Stimulated activated CD8-positive, alpha-beta memory T cell treated with anti-CD3 and anti-CD28 coated beads, Interleukin-7, amount 100 ng/mL, for 1 hour (primary cell): ENCODE measurements at places on chromosomes 5 and 9.

GRCh38 chr5:159128070-159128541 lies 28.4 kb upstream of the EBF1 start:
- no peak for DNase-seq

DNA sequence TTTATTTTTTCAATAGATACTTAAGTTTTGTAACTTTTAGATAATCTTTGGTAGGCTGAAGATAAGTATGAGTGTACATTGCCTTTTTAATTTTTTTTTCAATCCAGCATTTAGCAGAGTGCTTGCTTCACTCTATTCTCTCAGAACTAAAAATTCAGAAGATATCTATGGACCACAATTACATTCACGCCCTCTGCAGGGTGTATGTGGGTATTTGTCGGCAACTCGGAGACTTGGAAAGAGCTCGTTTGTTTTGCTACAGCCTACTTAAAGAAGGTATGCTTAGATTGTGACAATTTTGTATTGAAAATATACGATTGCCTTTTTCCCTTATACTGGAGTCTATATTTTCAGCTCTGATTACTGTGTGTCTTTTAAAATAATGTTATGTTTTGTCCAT lies 43.8 kb downstream of the ICE1 start:
- DNase-seq: no peak

DNA sequence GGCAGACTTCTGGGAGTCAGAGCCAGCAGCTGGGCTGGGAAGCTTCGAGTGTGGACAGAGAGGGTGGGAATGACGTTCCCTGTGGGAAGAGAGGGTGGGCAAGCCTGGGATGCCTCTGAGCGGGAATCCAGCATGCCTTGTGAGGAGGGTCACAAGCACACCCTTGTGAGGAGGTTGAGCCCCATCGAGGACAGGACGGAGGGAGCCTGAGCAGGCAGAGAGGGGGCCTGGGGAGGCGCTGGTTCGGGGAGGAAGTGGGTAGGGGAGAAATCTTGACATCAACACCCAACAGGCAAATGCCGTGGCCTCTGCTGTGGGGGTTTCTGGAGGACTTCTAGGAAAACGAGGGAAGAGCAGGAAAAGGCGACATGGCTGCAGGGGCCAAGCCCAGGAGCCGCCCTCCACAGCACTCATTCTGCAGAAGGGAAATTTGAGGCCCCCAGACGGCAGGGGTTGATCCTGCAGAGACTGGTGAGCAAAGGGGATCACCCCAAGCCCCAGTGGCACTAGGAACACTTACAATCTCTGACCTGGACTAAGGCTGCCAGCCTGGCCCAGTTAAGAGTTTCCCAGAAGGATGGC lies 1.1 kb upstream of the IL13 start:
- DNase-seq: no peak

DNA sequence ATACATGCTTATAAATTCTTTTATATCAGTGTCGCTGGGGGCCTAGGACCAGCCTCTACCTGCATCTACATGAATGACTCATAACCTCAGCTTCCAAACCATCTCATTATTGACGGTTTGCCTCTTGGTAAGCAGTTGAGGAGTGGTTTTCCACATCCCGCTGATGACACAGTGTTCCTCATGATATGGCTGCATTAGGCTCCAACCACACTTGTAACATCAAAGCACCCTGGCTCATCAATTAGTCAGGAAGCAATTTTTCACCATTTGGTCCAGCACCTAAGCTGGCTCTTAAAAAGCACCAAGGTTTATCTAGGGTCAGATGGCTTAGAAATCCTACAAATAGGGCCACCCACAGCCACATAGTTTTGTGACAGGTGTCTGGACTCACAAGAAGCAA lies 402.4 kb downstream of the ARHGEF28 start:
- DNase-seq: no peak

DNA sequence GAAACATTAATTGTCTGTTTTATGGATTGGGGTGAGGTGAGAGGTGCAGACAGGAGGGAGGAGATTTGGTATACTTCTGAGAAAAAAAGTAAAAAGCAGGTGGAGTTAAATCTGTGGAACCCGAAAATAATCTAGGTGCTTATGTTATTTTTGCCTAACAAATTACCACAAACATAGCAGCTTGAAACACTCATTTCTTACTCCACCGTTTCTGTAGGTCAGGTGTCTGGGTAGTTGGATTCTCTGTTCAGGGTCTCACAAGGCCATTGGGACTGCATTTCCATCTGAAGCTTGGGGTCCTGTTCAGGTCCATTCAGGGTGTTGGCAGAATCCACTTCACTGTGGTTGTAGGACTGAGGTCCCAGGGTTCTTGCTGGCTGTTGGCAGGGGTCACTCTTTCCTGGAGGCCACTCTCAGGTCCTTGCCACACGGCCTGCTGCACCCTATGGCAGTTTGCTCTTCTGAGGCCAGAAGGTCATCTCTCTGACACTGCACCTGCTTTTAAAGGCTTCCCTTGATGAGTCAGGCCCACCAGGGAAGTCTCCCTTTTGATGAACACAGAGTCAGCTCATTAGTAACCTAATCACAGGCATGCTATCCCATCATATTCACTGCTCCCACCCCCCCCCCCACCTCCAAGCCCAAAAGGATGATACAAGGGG lies 82.2 kb downstream of the TRIO start:
- no peak for DNase-seq
